ENCODE measurements at places on chromosomes 6 and 20.

- no peak for DNase-seq
These were observed 96.7 kb downstream of the L3MBTL3 start for GRCh38 chr6:130115036-130115435.

DNA sequence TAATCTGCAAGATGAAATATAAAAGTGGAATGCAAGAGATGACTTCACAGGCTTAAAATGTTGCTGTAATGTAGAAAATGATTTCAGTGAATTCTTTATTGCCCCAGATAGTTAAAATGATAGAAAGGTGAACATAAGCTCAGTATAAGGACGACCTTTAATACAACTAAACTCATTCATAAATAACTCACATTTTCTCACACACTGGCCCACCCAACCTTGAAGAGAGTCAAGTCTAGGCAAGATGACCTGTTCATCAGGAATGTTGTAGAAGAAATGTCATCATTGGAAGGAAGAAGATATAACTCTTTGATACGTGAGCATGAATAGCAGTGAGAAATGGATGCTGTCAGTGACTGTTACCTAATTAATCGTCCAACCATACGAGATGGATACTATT is 111.1 kb upstream of the SASH1 start:
- no peak for DNase-seq

DNA sequence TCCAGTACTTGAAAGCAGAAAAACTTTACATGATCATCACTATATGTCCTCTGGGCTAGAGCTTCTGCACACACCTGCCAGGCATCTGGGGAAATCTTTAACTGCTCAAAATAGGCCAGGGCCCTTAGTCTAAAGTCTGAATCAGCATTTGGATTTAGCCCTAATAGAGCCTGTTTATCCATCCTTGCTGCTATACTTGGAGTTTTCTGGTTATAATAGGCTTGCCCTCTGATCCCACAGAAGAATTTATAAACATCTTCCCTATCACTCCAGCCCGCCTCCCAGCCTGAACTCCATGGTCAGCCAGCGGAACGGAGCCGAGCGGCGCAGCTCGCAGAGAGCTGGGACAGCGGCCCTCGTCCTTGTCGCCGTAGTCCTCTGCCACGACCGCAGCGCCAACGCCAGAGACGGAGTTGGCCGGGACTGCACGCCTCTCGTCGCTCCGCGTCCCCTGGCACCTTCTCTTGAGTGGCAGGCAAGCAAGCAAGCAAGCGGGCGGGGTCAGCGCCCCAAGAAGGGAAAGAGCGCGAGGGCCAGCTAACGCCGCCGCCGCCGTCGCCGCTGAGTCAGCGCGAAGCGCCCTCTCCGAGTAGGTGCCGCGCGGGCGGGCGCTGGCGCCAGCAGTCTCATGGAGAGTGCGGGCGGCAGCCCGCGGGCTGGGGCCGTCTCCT is 25.4 kb upstream of the ASIP start:
- DNase-seq: peak; percentile 88

DNA sequence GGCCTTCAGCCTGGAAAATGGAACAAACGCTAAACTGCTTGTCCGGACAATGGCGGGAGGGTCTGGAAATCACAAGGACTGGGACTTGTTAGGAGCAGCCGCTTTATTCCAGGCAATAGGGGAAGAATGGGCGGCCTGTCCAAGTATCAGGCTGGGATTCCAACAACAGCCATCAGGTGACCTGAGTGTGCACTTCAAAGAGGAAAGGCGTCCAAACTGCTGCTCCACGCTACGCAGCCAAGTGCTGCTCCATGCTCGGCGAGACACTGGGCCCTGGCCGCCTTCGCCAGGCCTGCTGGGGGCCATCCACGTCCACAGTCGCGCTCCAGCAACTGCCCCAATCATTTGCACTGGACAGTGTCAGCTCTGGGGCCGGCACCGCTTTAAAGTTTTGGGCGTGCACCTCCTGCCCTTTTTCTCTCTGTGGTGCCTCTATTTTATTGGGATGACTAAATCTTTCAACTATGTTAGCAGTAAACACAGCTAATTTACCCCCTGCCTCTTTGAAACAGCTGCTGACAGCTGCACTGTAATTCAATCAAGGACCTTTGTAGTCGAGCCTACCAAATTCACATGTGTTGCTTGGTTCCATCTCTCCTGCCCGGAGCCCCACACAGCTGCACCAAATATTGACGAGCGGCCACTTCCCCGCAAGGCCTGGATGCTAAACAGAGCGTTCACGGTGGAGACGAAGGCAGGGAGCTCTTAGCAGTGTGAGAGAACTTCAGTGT is 98.3 kb downstream of the BMP7 start:
- DNase-seq: peak; percentile 56

DNA sequence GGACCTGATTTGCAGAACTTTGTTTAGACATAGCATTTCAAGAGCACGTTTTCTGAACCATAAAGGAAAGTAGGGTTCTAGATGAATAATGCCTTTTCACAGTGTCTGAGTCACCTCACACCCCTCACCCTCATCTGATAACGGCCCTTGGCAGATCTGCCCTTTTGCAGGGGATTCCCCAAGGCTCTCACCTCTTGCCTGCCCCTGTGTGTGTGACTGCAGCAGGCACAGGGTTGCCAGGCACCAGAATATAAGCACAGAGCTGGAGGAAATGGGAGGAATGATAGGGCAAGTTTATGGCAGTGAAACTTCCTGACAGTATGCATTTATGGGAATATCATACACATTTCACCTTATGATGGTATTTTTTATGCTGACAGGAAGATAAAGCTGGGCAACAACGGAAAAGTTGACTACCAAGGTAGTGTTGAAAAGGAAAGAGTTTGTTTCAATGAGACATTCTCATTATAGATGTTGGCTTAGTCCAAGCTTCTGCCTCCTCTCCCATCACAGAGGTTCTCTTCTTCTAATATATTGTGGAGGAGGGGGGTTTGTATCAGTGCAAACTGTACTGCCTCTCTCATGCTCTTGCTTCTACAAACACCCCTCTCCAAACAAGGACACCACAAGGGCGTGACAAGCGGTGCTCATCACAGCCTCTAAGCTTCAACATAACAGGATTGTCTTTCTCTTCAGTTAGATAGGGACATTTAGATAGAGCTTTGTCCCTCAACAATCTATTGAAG is 101.5 kb upstream of the BACH2 start:
- no peak for DNase-seq

DNA sequence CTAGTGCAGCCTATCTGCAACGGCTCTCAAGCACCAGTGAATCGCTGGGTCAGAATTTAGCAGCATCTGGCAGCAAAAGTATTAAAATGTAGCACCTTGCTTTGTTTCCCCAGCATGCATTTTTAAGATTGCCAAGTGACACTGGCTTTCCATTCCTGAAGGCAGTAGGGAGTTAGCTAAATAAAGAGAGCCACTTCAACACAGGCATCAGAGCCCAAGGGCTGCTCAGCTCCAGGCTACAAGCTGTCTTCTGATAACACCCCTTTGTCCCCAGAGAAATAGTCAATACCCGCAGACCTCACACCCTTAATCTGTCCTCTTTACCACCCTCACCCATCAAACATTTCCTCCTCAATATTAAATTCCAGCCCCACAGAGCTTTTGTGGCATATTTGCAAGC is 19.7 kb upstream of the MDFI start:
- DNase-seq: no peak

- DNase-seq: no peak
These were observed 43.3 kb upstream of the CHRNA4 start for GRCh38 chr20:63404129-63405085.

- DNase-seq: no peak
These were observed 158.6 kb upstream of the PCSK2 start for GRCh38 chr20:17068084-17068711.

GRCh38 chr6:52063584-52064344 is 23.6 kb downstream of the PKHD1 start:
- peak; percentile 42 for DNase-seq

DNA sequence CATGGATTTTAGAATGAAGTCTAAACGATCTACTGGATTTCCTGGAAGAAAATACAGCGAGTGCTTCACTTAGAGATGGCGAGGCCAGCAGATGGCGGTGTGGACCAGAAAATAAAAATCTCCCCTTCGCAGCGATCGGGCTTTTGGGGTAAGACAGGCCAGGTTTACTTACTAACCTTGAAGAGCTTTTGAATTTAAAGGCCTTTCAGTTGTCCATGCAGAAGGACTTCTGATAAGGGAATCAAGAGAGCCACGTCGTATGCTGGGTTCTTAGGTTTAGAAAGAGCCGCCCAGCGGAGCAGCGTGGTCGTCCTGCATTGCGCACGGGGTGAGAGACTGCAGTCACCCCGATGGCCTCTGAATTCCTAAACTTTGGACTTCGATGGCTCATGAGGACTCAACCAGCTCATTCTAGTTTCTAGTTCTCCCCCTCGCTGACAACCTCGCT is 125.2 kb upstream of the RALGAPA2 start:
- DNase-seq: peak; percentile 57

- DNase-seq: no peak
These were observed 1040.6 kb upstream of the CITED2 start for GRCh38 chr6:140414966-140415620.

DNA sequence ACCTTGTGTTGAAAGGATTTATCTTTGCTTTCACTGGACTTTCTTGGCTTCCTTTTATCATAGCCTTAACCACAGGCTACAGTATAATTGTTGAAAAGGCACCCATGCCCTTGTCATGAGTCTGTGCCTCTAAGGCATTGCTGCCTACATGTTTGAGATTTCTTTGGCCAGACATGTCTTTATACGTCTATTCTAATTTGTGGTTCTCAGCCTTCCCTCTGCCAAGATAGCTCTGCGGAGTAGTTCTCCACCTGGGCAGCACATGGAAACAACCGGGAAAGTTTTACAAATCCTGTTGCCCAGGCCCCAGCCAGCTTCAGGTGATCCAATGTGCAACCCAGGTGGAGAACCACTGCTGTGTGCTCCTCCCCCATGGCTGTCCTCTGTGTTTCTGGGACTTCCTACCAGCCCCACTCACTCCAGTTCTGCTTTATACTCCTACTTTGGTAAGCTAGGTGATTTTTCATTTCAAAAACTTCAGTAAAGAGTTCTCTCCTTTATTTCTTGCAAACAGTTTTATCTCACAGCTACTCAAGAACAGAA is 159.6 kb upstream of the MYLIP start:
- DNase-seq: no peak

DNA sequence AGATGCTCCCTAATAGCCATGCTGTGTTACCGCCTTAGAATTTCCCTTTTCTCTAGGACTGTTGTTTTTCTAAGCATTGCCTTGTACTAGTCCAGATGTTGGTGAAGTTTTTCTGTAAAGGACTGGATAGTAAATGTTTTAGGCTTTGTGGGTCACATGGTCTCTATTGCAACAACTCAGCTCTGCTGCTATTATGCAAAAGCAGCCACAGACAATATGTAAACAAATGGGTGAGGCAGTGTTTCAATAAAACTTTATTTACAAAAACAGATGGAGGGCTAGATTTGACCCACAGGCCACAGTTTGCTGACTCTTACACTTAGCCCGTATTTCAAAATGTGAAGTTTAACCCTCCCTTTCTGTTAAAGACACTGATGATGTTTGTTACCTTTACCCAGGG is 207.6 kb upstream of the MYLIP start:
- no peak for DNase-seq

DNA sequence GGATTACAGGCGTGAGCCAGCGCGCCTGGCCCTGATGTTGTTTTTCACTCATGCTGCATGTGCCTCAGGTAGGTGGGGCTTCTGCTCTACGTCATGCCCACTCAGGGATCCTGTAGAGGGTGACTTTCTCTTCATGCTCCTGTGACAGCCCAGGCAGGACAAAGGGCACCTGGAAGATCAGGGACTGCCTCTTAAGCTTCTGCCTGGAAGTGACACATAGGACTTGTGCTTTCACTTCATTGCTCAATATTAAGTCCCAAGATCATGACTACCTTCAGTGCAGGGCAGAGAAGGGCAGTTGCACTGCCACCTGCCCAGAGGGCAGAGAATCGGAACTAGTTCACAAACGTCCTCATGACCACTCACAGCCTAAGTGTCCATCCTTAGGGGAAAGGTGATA is 249.5 kb upstream of the SULF2 start:
- DNase-seq: no peak

- no peak for DNase-seq
These were observed 178.0 kb downstream of the TAF4 start for GRCh38 chr20:61887596-61888093.

DNA sequence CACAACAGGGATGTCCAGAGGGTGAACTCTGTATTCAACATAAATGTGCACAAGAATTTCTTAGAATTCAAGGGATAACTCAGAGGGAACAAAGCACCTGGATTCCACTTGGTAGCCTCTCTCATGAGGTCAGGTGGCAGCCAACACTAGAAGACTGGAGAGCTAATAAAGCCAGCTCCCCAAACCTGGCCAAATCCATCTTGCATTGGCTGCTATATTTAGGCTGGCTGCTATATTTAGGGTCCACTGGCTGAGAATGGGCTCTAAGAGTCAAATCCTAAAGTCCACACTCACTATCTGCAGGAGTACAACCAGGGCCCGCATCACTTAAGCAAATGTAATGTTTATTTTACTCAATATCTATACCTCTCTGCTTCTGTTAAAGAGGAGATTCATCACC is 20.0 kb downstream of the TBC1D7 start:
- DNase-seq: no peak

- no peak for DNase-seq
These were observed 145.5 kb upstream of the TOP1 start for GRCh38 chr20:40883097-40883496.

GRCh38 chr20:49909499-49910339 is 5.6 kb downstream of the SPATA2 start:
- DNase-seq: no peak

- DNase-seq: peak; percentile 1
These were observed 7.3 kb downstream of the NPBWR2 start for GRCh38 chr20:64099880-64100565.

- DNase-seq: peak; percentile 26
These were observed 652.0 kb upstream of the NOX3 start for GRCh38 chr6:156107624-156108101.

GRCh38 chr20:62012631-62013030 is 53.0 kb downstream of the TAF4 start:
- DNase-seq: no peak

GRCh38 chr20:19977373-19977770 is 39.8 kb upstream of the NAA20 start:
- no peak for DNase-seq

DNA sequence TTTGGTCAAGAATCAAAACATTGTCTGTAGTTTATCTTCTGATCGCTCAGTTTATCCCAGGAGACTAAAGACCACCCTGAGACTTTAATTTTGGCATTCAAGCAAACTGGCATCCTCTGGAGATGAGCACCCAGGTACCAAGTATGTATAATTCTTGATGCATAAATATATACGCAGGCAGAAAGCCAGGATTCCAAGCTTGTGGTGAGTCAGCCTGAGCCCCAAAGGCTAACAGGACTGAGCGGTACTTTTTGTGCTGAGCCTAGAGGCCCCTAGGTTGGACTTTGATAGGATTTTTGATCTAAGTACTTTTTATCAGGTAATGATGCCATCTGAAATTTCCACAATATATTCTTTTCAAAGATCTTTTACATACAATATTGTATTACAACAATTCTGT is 301.3 kb downstream of the TFAP2B start:
- DNase-seq: no peak
